ENCODE measurements at places on chromosomes 11 and 22.

DNA sequence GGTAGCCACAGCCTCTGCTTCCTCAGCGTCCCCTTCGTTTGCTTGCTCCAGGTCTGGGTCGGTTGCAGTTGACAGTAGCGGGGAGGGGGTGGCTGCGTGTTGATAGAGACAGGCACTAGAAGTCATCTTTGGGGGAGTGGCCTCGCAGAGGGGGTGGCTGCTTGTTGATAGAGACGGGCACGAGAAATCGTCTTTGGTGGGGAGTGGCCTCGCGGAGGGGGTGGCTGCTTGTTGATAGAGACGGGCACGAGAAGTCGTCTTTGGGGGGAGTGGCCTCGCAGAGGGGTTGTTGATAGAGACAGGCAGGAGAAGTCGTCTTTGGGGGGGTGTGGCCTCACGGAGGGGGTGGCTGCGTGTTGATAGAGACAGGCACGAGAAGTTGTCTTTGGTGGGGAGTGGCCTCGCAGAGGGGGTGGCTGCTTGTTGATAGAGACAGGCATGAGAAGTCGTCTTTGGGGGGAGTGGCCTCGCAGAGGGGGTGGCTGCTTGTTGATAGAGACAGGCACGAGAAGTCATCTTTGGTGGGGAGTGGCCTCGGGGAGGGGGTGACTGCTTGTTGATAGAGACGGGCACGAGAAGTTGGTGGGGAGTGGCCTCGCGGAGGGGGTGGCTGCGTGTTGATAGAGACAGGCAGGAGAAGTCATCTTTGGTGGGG is 328.3 kb downstream of the TBC1D22A start:
- DNase-seq = no peak

GRCh38 chr11:10318527-10318802 is 13.6 kb downstream of the ADM start:
- no peak for DNase-seq

- DNase-seq = no peak
These were observed 140.5 kb upstream of the PLET1 start for GRCh38 chr11:112401036-112401769.

DNA sequence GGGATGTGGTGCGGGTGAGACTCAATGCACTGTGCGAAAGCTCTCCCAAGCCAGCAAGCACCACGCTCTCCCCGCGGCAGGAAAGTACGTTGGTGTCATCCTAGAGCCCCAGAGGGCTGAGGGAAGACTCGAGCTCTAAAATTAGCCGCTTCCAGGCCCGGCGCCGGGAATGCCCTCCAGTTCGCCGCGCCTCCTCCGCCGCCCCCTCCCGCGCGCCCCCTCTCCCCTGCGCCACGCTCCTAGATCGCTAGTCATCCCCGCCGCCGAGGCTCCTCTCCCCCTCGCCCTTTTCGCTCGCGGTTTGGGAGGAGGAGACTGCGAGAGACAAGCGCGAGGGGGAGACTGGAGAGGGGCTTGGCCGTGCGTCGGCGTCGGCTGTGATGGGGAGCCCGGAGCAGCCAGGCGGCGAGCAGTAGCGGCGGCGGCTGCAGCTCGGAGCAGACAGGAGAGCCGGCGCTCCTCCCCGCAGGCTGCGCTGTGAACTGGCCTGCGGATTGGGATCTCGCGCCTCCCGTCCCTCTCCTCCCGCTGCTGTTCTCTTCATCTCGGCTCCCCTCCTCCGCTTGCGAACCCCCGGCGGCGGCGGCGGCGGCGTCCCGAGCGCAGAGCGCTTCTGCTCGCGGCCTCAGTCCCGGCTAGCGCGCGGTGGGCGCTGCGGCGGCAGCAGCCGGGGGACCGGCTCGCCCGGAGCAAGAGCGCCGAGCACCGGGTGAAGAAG is at the start of gene FAT3:
FAT3 (plus strand) TSS at position 412 of the 718 bp plus-strand sequence. CDS start 127,295 bp downstream, outside the sequence.
- DNase-seq = no peak

DNA sequence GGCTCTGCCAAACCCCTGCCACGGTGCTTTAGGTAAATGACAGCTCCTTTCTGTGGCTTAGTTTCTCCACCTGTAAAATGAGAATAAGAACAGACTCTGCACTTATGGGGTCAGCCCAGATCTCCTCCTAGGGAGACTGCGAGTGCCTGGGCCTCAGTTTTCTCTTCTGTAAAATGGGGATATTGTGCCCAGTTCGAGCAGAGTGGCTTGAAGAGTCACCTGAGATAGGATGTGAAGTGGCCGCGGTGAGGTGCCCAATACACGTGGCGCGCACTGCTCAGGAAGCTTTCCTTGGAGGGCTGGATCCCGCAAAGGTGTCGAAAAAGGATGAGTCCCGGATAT is 473 bp upstream of the EMID1 start:
- no peak for DNase-seq

All from stimulated activated CD8-positive, alpha-beta memory T cell treated with anti-CD3 and anti-CD28 coated beads, Interleukin-15, amount 100 ng/mL, for 1 hour (primary cell).